ENCODE measurements at places on chromosomes 12 and 14. TPM values are rescaled to one million over a fixed set of nuclear protein-coding genes. Genes with fewer than 3 reads are reported as not detected.
A peak's percentile ranks its signal among the peaks of the same experiment; 100 is the strongest.

DNA sequence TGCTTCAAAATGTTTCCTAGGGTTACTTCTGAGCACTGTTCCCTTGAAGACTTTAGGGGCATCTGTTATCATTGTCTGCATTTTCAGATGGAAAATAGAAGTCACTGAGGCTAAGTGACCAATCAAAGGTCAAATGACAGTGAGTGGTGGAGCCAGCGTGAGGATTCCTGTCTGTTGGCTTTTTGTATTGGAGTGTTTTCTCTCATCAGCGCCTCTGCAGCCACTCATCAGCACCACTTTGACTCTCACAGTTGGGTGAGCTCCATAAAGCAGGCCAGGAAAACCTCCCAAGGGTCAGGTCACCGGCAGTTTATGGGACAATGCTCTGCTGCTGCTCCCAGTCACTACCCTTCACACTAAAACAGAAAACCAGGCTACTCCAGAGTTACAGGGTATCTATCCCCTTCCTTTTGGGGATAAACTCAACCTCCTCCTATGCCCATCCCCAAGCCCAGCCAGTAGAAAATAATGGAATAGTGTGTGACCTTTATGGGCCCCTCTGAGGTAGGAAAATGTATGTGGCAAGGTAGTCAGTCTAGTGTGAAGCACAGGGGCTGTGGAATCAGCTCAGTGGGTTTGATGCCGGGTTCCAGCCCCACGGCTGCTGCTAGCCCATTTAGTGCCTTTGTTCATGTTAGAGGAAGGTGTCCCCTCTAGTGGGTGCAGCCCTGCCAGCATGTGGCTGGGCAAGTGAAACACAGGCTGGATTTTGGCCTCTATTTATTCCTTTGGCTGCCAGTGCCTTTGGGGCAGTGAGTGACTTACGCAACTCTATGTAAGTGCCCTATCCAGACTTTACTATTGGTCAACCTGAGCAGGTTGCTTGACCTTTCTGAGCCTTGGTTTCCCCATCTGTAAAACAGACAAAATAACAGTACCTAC, 133.8 kb upstream of the CPM start:
- peaks cover 29% of the 10 kb centered on the region for H3K4me1 ChIP-seq
- no peaks in the 10 kb centered on the region for H3K27me3 ChIP-seq
- no peak overlapping the region for H3K4me3 ChIP-seq
- no peak overlapping the region for H3K27ac ChIP-seq
- no peak for DNase-seq

- peak overlapping the region; percentile 56 for H3K4me3 ChIP-seq
- H3K27ac ChIP-seq: peak overlapping the region; percentile 70
- H3K36me3 ChIP-seq: peaks cover under 1% of the 10 kb centered on the region
- H3K27me3 ChIP-seq: no peaks in the 10 kb centered on the region
- DNase-seq: peak; percentile 75
These were observed 949 bp downstream of the PLBD2 start for GRCh38 chr12:113359133-113359938.

SERPINA12 gene
- total RNA-seq: 91.3 TPM

ZC2HC1C gene
- total RNA-seq: 2.0 TPM

CLEC6A gene
- total RNA-seq: not detected
